ENCODE measurements at places on chromosomes 6 and 20.

DNA sequence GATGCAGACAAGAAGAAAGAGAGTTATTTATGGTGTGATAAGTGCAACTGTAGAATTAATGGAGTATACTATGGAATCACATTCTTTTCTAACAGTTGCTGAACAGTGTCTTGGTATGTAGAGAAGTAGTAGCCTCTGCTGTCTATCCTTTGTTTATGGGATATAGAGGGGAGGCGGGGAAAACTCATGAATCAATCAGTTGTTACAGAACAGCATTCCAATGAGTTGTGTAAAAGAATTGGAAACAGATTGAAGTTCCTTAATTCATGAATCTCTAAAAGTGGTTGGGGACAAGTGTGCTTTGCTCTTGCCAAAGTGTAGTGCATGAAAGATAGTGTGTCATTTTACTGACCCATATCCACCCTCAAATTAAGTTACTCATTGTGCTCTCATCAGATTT is 77.7 kb downstream of the FLRT3 start:
- no peak for DNase-seq

GRCh38 chr6:111274593-111275217 is 187.4 kb downstream of the SLC16A10 start:
- DNase-seq, result no peak

- DNase-seq, result no peak
Measured at GRCh38 chr20:64077094-64077493, 2.2 kb downstream of the RGS19 start.

GRCh38 chr6:152554851-152555250 is 82.3 kb downstream of the SYNE1 start:
- DNase-seq, result no peak

- no peak for DNase-seq
Measured at GRCh38 chr6:149701714-149702113, 16.2 kb downstream of the LATS1 start.

DNA sequence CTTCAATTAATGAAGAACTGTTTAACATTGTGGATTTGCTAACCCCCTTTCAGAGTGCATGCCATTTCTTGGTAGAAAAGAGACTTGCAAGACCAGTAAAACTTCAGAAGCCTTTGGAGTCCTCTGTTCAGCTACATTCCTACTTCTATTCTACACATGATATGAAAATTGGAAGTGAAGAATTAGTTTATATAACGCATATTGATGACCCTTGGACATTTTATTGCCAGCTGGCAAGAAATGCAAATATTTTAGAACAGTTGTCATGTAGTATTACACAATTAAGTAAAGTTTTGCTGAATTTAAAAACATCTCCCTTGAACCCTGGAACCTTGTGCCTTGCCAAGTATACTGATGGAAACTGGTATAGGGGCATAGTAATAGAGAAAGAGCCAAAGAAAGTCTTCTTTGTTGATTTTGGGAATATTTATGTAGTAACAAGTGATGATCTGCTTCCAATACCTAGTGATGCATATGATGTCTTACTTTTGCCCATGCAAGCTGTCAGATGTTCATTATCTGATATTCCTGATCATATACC is 3.3 kb downstream of the TDRD6 start:
- DNase-seq, result no peak

DNA sequence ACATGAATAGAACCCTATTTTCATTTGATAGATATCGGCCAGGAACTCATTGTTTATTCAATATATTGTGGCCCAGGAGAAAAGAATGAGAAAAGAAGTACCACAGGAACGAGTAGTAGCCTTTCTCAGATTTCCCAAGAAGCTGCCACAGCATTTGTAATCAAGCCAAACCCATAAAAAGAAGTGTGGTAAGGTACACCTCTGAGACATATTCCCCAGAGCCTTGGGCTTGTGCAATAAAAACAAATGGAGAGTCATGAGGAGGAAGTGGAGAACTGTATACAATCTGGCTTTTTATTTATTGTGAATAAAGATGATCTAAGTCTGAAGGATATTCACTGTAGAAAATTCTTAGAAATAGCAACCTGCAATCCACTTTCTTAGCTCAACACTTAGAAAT is 36.7 kb downstream of the KIF6 start:
- no peak for DNase-seq

- DNase-seq, result no peak
Measured at GRCh38 chr6:465531-466348, 74.2 kb downstream of the IRF4 start.
